ENCODE measurements at places on chromosomes 7 and 10. TPM values are rescaled to one million over a fixed set of nuclear protein-coding genes. Genes with fewer than 3 reads are reported as not detected.

DNA sequence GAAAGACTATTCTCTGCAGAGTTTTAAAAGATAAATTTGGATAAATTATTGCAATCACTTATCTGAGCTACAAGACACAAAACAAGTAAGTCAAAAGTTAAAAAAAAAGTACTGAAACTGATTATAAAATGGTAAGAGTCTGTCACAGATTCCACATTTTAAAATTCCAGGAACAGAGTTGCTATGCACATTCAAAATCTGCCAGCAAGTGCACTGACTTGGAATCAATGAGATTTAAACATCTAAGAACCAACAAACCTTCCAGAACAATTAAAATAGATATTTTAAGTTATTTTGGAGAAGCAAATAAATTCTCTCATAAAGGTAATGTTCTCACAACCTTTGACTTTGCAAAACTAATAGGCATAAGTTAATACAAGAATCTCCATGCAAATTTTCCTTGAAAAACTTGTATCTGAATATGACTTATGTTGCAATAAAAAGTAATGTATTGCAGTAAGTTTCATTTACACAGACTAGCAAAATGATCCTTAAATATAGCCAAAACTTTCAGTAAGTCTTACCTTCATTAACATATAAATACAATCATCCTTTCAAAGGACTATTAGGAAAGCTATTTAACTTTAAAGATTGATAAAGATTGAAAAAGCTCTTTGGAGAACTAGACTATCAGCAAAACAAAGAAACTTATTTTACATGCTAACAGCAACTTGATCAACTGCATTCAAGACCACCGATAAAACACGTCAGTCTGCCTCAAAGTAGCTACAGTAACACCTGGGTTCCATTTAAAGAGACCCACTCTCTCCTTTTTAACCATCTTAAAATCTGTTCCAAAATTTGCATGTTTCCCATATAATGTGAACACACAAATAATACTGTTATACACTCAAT lies 4.4 kb downstream of the ETV1 start:
- no peak for DNase-seq
- no peaks in the 10 kb centered on the region for H3K27me3 ChIP-seq
- H3K36me3 ChIP-seq, result no peaks in the 10 kb centered on the region
- H3K27ac ChIP-seq, result no peak overlapping the region

- H3K27me3 ChIP-seq, result no peaks in the 10 kb centered on the region
- DNase-seq, result no peak
- H3K4me3 ChIP-seq, result no peak overlapping the region
Observed at GRCh38 chr10:47176903-47177868, 122.8 kb upstream of the GDF10 start.

DNA sequence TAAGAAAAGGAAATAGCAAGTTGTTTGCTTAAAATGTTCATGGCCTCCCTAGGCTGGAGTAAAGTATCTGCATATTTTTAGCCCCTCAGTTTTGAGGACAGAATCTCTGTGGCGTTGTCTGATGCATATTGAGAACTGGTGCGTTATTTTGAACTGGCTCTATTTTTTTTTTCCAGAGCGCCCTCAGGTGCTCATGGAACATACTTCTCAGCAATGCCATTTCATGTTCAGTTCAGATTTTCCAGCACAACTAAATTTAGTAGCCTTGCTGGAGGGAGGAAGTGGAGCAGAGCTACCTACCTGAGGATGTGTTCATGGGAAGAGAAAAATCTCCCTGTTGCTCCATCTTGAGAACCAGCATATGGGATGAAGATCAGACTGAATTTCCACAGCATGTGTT lies 870.5 kb downstream of the LRMDA start:
- no peak for DNase-seq
- H3K27me3 ChIP-seq, result no peaks in the 10 kb centered on the region
- no peak overlapping the region for H3K4me3 ChIP-seq

DNA sequence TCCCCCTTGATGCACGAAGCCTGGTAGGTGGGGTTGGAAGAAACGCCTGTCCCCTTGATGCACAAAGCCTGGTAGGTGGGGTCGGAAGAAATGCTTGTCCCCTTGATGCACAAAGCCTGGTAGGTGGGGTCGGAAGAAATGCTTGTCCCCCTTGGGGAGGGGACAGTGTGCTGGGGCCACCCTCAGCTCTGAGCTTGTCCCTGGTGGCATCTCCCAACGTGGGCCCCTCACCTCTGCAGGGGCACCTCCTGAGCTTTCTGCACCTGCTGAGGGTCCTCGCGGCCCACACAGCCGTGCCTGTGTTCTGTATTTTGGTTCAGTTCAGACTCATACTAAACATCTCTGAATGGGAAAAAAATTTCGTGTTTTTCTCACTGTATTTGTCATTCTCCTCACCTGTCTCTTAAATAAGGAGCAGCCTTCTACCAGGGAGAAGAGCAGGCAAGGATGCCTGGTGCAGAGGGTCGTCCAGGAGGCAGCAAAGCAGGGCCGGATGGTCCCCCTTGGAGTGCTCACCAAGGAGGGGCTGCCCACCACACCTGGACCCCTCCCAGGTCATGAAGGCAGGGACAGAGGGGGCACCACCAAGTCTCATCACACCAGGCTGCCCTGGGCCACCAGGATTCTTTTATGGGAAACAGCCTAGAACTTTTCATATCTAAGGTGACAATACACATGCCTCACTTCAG lies 24.7 kb downstream of the VIPR2 start:
- H3K27me3 ChIP-seq, result no peaks in the 10 kb centered on the region
- no peak overlapping the region for H3K4me3 ChIP-seq
- DNase-seq, result no peak
- no peaks in the 10 kb centered on the region for H3K4me1 ChIP-seq
- no peak overlapping the region for H3K27ac ChIP-seq

Gene ADD3
- total RNA-seq, result 59.5 TPM

Gene GAD2
- total RNA-seq, result not detected

Gene WASHC2C
- 24.5 TPM for total RNA-seq

Data from adrenal gland (tissue), 19 donors.